ENCODE measurements at places on chromosomes 13 and 19.

- DNase-seq: peak; percentile 5
These were observed 149.6 kb downstream of the IER2 start for GRCh38 chr19:13299838-13300237.

- DNase-seq: peak; percentile 39
These were observed at the start of gene CUL4A for GRCh38 chr13:113209336-113209758. CUL4A (plus strand) TSS chr13:113209613; CDS start chr13:113209628, 15 bp downstream.

GRCh38 chr13:90928109-90928508, 419.4 kb upstream of the MIR17HG start:
- DNase-seq: no peak

DNA sequence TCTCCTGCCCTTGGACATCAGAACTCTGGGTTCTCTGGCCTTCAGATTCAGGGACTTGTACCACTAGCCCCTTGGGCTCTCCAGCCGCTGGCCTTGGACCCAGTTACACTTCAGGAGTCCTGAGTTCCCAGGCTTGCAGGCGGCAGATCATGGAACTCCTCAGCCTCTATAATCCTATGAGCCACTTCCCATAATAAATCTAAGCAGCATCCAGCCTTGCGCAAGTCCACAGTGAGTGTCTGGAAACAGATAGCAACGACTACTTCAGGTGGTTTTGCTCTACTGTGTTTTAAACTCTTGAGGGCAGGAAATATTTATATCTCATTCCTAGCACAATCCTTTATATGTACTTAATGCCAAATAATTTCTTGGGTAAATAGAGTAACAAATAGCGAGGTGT, 92.3 kb downstream of the COL4A1 start:
- DNase-seq: no peak

- peak; percentile 63 for DNase-seq
These were observed 15.0 kb downstream of the EFNB2 start for GRCh38 chr13:106520251-106521054.

GRCh38 chr13:51832471-51833152, 12.4 kb downstream of the TMEM272 start:
- DNase-seq: peak; percentile 29

DNA sequence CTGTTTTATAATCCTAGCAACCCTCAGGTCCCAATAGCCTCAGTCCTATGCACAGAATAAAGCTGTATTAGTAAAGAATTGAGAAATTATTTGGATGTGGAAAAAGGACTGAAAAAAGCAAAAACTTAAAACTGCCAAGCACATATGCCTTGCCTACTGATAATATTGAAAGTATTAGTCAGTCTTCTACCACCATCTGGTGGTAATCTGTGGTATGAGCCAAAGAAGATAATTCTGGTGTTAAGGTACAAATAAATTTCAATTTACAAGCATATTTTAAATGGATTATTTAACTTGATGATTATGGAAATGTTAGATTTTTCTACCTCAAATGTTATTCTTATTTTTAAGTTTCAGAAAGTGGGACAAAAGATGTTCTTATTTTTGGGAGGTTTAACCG, 460.3 kb upstream of the KLHL1 start:
- DNase-seq: peak; percentile 37

All from NCI-H1694 treated with DMSO at 0.1 percent for 48 hours (cell line).